Spleen (tissue), 13 donors: ENCODE measurements at places on chromosomes 11 and 22. TPM values are rescaled to one million over a fixed set of nuclear protein-coding genes. Genes with fewer than 3 reads are reported as not detected.

CHRNA10 gene
- 1.5 TPM for total RNA-seq

GRCh38 chr22:26066534-26066933 lies 102.7 kb upstream of the SEZ6L start:
- no peak for DNase-seq

- no peak for DNase-seq
Observed at GRCh38 chr11:68678031-68678441, 6.3 kb upstream of the GAL start.

MS4A6E gene
- 128 TPM for total RNA-seq

DNA sequence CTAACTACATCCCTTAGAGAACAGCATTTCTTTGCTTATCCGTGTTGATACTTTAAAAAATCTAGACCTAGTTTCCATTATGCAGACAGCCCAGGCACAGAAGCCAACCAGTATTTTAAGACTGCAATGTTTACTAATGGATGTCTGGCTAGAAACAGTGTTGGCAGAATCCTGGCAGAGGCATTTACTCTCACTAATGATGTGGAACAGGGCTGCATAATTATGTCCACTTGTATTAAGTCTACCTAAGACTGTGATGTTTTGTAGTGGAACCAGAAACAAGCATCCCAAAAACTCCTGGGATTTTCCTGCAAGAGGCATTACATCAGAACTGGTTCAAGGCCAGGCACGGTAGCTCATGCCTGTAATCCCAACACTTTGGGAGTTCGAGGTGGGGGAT lies 50.2 kb upstream of the PICALM start:
- no peak for DNase-seq

DNA sequence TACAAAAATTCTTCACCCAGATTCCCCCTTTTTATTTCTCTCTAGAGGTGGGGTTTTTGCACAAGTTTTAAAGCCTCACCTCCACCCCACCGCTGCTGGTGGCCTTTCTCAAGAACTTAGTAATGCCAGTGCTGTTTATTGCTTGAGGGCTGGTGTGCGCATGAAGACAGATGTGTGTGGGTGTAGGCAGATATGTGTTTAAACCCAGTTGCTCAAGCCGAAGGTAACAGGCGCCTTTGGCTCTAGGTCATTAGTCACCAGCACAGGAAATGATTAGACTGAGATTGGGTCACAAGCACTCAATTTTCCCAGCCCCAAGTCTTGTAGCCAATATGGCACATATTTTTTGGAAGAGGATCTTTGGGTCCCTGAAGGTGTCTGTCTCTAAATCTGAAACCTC lies 2.7 kb upstream of the CLMP start:
- no peak for DNase-seq
